NCI-H526 treated with DMSO at 0.1 percent for 48 hours (cell line): ENCODE measurements at places on chromosomes 2 and 18.

GRCh38 chr2:54768772-54769428 lies 45.4 kb downstream of the EML6 start:
- no peak for DNase-seq

DNA sequence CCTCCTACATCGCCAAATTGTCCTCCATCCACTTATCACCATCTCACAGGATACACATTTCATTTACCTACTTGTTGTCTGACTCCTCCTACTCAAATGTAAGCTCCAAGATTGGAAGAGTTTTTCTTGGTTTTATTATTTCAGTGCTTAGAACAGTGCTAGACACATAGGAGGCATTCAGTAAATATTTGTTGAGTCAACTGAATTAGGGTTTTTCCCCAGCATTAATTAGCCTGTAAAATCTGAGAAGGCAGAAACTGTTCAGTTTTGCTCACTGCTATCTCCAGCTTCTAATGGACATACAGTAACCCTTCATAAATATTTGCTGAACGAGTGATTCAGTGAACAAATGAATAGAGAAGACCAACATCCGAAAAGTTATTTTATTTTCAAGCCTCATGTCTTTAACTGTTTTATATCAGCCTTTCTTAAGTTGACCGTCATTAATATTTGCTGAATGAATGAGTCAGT lies 800 bp downstream of the TTC21B start:
- DNase-seq: peak; percentile 22

DNA sequence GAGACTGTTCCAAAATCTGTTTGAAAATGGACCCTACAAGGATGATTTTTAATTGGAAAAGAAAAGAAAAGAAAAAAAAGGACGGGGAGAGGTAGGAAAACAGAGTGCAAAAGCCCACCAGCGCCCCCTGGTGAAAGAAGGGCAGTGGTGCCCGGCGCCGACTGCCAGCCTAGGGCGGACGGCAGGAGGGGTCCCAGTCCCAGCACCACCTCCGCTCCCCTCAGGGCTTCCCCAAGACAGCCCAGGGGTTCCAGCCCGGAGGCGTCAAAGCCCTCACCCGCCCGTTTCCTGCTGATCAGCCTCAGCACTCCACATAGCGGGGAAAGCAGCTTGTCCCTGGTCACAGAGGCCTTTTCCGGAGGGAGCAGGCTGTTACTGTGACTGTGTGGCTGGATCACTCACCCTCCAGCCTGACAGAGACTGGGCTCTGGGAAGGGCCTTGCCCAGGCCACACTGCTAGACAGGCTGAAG lies 213.9 kb downstream of the TFCP2L1 start:
- DNase-seq: no peak

DNA sequence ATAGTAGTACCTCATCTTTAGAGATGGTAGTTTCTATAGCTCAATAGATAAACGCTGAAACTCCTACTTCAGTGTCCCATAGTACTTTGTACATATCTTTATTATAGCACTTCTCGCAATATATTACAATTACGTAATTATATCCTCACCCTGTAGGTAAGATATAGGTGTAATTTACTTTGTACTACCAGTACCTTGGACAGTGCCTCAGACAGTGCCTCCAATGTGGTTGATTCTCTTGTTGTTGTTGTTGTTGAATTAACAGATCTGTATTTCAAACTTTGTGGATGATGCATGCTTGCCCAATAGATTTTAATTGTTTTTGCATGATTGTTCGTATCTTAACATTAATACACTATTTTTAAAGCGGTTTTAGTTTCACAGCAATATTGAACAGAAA lies 188.6 kb downstream of the ARL6IP6 start:
- DNase-seq: no peak

- DNase-seq: no peak
Observed at GRCh38 chr18:45462179-45462578, 153.1 kb upstream of the SLC14A2 start.

DNA sequence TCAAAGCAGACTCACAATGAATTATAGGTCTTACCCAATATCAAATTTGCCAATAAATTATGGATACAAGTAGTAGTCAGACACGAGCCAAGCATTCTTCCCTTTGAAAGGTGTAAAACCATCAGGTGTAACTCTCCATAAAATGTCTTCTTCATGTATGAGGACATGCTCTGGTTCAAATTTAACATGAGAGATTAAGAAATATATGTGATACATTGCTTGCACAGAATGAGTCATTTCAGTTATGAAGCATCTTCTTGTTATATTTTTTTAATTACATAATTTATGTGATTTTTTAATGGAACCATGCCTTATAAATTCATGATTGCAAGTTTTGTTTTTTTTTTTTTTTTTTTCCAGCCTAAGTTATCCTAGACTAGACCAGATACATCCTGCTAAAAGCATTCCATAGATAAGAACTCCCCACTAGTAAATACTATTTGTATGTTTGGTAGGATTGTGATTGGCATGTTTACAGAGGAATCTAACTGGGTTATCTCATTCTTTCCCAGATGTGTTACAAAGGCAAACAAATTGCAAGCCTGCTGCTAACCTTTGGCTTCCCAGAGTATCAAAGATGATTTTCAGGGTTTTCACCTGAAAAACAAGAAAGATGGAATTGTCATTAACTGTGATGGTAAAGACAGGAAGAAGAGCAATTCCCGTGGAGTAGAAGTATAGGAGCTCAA lies 621.9 kb downstream of the XIRP2 start:
- DNase-seq: peak; percentile 44

DNA sequence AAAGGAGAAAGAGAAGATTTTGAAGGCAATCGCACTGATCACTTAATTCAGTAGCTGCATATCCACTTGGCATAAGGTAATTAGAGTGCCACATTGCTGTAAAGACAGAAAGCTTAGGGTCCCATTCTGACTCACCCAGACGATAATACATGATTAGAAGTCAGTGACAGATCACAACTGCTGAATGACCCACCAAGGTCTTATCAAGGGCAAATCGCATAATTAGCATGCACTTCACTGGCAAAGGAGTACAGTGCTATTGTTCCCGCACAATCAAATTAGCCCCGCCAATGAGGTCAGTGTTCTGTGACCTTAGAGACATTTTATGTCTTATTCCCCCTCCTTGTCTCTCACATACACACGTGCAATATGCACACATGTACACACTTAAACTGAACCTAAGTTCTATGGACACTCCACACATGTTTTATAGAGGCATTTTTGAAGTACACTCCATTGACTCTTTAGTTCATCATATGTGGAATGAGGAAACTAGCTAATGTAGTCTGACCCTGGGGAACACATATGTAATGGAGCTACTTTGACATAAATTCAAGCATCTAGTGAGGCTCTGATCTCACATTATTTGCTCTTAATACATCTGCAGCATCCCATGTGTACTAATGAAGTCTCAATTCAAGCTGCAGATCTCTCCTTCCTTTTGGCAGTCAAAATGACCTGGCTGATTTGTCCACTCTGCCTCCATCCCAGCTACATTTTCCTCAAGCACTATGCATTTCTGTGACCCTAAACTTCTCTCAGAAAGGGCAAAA lies 673.8 kb upstream of the FANCL start:
- DNase-seq: no peak

- DNase-seq: no peak
Observed at GRCh38 chr2:30664761-30665358, 142.4 kb downstream of the CAPN13 start.

- no peak for DNase-seq
Observed at GRCh38 chr2:204110338-204110741, 173.8 kb downstream of the ICOS start.

DNA sequence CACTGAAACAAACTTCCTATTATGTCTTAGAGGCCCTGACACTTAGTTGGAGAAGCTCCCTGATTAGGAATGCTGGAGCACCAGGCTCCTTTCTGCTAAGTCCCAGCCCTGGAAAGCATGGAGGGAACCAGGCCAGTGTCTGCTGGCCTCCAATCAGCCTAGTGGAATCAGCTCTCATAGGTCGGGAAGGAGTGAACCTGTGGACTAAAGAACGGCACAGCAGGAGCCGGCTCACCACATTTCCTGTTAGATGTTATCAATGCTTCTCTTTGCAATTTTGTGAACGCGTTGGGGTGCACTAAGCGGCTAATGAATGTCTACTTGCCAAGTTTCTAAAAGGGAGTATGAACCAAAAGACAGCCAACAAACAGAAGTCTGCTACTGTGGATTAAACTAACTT lies 296.6 kb downstream of the NAPG start:
- no peak for DNase-seq

DNA sequence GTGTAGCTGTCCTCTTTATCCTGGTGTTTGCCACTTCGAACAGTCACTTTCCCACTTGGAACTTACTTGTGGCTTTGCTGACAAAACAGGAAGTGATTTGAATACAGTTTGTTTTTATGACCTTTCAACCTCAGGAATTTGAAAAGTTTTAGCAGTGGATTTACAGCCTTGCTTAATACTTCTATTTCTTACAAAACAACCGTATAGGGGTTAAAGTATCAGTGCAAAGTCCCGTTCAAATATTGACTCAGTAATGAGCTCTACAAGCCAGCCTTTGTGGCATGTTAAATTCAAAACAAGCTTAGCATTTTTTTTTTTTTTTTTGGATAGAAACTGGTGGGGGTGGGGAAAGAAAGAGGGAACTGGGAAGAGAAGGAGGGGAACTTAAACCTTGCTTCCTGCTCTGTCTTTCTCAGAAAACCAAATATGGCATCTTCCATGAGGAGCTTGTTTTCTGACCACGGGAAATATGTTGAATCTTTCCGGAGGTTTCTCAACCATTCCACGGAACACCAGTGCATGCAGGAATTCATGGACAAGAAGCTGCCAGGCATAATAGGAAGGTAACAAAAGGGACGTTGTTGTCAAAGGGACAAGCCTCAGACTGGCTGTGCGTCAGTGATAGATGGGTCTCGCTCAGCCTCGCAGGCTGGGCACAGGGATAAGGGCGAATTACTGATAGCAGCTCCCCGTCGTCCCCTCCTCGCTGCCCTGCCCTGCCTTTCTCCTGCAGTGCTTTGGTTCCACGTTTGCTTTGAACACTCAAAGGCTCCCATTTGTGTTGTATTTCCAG lies at the start of gene HNMT:
HNMT (plus strand) TSS at position 408 of the 793 bp plus-strand sequence; CDS start at position 427, 19 bp downstream.
- no peak for DNase-seq

DNA sequence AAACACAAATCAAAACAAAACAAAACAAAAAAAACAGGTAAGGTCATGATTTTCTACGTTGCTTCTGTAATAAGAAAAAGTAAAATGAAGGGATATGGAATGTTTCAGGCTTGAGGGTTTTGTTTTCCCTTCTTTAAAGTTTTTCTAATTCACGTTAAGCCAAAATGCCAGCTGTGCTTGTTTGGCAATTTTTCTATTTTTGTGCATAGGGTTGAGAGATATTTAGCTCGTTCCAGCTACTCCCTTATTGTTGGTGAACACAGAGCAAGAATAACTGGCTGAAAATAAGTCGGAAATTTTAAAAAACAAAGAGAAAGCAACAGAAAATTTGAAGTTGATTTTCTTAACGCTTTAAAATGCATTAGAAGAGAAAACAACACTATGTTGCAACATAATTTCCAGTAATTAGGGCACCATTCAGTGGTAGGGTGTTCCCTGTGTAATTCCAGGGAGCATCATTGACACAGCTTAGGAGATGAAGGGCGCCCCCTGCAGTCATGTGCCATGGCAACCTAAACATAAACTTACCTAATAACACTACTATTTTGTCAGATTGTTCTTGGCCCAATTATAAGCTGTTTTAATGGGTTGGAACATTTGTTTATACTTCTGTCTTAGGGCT lies 99.5 kb downstream of the DTNA start:
- no peak for DNase-seq

DNA sequence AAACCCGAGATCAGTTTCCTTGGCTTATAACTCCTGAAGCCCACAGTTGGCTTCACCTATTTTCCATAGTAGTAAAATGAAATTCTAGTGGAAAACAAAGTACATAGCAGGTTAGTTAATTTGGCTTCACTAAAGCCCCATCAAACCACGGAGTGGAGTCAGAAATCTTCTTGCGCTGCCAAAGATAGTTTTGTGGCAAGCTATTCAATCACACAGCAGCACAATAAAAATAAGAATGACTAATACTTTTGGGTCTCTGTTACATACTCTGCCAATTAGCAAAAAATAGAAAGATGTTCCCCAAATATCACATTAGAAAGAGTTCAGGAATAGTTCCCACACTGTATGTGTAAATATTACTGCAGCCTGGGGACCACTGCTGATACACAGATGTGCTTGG lies 175.2 kb upstream of the NOL4 start:
- DNase-seq: no peak

GRCh38 chr2:234003972-234004617 lies 46.4 kb upstream of the SPP2 start:
- DNase-seq: no peak

DNA sequence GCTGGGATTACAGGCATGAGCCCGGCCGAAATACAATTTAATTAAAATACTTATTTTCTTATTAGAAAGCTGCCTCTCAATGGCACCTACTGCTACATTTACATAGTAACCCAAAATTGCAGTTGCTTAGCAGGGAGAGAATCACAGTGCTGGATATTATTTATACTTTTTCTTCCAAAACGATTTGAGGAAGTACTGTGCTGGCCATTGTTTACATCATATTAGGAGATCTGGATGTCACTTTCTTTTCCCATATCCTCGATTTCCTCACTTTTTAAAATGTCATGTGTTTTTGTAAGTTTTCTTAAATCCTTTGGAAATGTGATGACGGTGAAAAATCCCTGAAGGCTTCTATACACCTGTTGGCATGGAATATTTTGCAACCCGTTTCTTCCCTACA lies 3.4 kb upstream of the SP3 start:
- DNase-seq: no peak

GRCh38 chr2:100050685-100051084 lies 91.7 kb downstream of the AFF3 start:
- no peak for DNase-seq

DNA sequence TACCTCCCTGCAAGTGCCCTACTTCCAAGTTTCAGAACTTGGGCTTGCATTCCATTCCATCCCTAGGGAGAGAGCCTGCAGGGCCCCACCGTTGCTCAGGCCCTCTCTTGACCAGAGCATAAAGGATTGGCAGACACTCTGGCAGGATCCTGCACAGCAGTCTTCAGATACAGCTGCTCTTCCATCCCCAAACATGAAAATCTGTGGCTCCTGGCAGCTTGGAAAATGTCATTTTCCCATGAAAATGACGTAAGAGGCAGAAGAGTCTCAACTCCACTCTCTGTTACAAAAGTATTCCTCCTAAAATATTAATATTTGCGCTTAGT lies 162.6 kb downstream of the GFPT1 start:
- no peak for DNase-seq

- DNase-seq: no peak
Observed at GRCh38 chr2:129299338-129299737, 680.1 kb upstream of the RAB6C start.

DNA sequence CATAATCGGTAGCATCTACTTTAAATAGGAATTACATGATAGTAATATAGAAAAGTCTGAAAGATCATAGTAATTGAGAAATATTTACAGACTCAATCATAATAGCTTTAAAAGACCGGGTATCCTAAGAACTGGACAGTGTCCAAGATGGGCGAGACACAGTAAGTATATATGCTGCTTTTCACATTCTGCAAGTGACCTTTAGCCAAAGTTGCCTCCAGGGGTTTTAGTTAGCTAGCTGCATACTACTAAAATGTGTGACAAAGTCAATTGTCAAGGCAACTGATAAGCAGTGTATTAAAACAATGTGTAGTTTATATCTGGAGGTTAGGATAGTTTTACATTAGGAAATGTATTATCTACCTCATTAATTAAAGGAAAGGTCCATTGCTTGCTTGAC lies 24.6 kb downstream of the CD302 start:
- no peak for DNase-seq
